Suppressor macrophage (primary cell): ENCODE measurements at places on chromosomes 7 and 10.
A peak's percentile ranks its signal among the peaks of the same experiment; 100 is the strongest.

DNA sequence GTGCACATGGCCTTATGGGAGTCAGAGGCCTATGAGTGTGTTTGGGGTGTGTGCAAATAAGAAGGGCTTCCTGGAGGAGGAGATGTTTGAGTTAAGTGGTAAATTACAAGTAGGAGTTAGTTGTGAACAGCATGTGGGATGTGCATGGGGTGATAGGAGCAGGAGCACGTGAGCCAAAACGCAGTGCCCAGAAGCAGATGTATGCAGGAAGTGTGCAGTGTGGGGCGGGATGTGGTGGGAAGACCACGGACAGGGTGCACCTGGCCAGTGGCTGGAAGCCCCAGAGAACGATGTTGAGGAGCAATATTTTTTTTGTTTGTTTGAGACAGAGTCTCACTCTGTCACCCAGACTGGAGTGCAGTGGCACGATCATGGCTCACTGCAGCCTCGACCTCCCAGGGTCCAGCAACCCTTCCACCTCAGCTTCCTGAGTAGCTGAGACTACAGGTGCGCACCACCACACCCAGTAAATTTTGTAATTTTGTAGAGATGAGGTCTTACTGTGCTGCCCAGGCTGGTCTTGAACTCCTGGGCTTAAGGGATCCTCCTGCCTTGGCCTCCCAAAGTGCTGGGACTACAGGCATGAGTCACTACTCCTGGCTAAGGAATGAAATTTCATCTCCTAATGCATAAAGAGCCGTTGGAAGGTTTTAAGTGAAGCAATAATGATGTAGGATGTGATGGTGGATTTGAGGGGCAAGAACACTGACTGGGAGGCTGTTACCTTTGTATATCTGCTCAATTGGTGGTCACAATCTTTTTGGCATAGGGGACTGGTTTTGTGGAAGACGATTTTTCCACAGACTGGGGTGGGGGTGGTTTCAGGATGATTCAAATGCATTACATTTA, 78.4 kb downstream of the LYZL2 start:
- DNase-seq: no peak

- no peak for DNase-seq
Observed at GRCh38 chr10:5509691-5510090, 10.3 kb upstream of the CALML5 start.

DNA sequence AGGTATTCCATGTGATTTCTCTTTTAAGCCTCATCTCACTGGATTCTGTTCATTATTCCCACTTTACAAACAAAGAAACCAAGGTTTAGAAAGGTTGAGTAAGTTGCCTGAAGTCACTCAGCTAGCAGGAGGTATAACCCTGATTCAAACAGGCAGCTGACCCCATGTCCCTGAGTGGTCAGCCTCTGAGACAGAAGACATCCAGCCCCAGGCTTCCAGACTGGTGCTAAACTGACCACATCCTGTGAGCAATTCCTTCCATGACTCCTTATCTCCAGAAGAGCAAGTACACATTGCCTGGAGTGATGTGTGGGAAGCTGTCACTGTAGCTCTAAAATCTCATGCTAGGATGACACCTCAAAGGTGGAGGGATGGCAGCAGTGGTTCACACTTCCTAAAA, 3.7 kb downstream of the PLPP4 start:
- no peak for DNase-seq

DNA sequence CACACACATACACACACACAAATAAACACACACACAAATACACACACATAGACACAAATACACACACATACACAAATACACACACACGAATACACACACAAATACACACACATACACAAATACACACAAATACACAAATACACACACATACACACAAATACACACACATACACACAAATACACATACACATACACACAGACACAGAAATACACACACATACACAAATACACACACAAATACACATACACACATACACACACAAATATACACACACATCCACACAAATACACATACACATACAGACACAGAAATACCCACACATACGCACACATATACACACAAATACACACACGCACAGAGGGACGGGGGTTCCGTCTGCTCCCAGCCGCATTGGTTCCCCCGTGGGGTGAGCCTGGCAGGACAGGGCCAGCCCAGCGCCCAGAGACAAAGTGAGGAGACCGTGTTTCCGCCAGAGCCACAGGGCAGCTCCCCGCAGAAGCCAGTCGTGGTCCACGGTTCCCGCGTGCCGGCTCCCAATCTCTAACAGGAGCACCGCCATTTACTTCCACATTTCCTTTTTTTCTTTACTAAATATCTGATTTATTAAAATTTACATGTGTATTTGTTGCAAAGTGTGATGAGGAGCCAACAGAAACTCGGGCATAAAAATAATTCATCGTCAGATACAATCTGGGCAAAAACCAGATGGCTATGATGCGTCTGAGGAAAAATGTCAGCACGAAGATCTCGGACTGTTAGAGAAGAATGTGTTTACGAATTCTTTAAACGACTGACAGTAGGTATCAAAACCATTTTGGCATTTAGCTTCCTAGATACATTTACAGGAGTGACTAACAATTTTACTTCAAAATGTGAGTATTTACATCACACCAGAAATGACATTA, 3.1 kb upstream of the KNDC1 start:
- no peak for DNase-seq

- DNase-seq: peak; percentile 32
Observed at GRCh38 chr7:134645935-134646334, 718 bp upstream of the BPGM start.

DNA sequence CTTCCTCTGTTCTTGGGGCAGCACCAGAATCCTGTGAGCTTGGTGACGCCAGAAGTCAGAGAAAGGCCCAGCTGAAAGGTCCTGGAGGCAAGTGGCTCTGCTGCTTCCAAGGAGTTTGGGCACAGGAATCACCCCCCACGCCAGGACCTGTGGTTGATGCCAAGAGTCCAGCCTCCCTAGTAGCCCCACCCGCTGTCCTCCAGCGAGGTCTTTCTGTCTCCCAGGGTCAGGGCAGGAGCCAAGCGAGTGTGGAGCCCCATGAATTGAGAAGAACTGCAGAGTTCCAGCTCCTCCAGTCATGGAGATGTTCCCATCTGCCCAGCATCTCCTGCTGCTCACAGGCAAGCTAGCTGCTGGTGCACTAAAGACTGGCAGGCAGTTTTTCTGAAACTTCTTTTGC, 631.7 kb upstream of the MGMT start:
- DNase-seq: no peak
